Fibroblast of the conjunctiva (primary cell): ENCODE measurements at places on chromosomes 4 and X.

DNA sequence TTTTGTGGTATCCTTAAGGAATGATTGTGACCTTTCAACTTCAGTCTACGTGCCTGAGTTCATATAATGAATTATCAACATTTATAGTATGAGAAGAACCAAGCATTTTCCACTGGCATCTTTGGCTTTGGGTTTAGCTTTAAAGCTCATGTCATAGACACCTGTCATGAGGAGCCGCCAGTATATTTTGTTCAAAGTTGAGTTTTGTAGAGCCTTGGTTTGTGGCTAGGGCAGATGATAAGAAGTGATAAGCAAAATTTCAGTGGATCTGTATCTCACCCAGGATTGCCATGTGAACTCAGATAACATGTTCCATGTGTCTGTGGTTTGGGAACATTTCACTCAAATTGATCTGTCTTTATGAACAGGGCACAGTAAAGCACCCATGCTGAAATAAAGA is 873.2 kb downstream of the STPG2 start:
- no peak for DNase-seq

- peak; percentile 72 for DNase-seq
Measured at GRCh38 chrX:10450229-10450958, 170.0 kb downstream of the MID1 start.

DNA sequence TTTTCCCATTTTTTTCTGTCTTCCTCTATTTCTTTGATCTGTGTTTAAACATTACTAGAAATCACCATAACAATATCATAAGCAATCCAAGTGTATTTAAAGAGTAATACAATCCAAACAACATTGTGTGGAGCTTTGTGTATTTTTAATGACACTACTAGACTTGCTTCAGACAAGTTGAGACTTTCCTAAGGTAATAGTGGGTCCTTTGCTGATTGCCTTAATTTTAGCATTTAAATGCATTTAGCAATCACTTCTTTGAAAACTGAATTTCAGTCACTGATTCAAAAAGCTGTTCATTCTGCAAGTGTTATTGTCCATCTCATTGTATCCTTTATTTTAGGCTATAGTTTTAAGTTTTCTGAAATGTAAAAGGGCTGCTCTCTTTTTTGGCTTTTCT is 804.8 kb downstream of the ADGRL3 start:
- DNase-seq, result no peak

DNA sequence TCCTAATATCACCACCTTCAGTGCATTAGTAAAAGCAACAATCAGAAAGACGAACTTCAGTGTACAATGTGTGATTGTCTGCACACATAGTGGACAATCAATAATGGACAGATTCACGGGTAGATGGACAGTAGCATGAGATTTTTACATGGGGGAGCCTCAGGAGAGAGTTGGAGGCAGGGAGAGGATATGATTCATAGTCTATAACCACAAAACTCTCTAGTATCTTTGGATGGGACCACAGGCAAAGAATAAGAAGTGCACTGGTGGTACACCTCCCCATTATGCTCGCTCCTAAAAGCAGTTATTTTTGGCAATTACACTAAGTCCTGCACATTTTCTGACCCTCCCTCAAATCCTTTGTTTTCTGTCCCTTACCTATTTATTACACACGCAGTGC is 624.4 kb upstream of the ACTRT1 start:
- no peak for DNase-seq

- DNase-seq, result no peak
Measured at GRCh38 chr4:135239964-135240363, 1038.4 kb upstream of the PABPC4L start.
